ENCODE measurements at places on chromosomes 7 and 10. TPM values are rescaled to one million over a fixed set of nuclear protein-coding genes. Genes with fewer than 3 reads are reported as not detected.

DNA sequence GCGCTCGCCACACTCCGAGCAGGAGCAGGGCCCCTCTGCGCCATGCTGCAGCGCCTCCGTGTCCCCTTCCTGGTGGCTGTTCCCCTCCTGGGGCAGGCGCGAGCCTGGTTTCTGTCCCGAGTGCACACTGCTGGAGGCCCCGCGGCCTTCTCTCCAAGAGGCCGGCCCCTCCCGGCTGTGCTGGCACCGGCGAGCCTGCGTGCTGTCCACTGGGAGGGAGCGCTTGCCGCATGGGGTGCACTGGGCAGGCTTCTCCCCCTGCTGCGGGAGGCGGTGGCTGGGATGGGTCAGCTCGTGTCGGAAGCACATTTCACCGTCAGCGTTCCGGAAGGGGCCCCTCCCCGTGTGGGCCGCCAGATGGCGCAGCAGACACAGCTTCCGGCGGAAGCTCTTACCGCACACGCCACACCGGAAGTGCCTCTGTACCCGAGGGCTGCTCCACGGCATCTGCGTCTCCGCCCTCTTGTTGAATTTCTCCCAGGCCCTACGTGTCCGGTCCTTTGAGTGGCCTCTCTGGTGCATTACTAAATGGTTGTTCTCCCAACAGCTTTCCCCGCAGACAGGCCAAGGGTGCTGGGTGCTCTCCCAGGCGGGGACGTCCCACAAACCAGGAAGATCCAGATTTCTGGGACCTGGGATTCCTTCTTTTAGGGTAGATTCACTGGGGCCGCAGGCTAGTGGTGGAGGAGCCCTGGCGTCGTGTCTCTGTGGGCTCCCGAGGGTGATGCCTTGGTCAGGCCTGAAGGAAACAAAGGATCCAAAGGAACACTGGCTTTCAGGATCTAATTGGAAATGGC lies 18.7 kb downstream of the ZNF786 start:
- no peak for DNase-seq

DNA sequence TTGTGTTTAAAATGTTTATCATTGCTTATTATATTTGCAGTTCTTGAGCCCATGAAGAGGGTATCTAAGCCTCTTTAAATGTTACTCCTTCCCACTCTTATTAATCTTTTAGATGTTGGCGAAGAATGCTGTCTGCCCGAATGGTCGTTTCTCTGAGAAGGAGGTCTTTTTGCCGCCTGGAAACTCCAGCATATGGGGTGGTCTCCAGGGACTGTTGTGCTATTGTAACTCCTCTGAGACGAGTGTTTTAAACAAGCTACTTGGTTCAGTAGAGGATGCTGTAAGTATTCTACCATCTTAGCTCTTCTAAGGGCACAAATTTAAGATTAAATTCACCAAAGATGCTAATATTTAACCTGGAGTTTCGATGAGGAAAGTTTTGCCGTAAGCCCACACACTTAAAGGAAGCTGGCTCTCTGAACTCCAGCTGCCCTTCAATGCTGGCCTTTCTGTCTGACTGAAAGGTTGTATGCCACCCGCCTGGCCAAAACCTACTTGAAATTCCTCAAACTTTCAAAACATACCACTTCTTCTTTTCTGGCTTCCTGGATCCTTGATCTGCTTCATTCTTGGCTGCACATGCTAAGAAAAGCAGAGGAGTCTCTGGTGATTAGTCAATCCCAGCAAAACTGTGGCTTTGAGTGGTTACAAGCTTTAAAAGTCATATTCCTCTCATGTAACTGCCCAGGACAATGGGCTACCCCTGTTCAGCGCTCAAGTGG lies 74.7 kb downstream of the ABCA13 start:
- DNase-seq: no peak

DNA sequence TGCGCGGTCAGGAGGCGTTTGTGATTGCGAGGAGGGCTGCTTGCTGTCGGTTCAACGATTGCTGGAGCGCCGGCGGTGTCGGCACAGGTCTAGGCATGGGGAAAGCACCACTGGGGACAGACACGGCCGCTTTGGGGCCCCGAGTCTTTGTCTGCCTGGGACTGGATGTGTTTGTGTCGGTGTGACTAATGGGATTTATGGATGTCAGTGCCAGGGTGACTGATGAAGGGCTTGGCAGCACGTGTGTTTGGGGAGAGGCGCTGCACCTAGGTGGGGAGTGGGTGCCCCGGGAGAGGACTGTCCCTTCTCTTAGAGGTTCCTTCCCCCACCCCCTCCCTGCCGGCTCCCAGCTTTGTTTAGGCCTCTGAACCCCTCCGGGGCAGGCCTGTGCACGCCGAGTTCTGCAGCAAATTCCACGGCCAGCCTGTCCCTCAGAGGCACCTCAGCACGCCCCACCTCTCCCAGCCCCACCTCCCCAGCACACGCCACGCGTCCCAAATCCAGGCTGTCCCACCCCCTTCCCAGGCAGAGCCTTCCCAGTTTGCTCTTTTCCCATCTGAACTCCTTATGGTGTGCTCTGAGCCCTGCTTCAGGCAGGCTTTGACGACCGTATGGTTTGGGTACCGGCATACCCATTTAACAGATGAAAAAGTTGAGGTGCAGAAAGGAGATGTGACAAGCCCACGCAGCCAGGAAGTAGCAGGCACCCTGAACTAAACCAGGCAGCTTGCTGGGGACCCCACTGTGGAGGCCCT lies 6.4 kb upstream of the TNRC18 start:
- peak; percentile 34 for DNase-seq

- no peak for DNase-seq
Measured at GRCh38 chr10:52394246-52394645, 80.2 kb downstream of the DKK1 start.

DNA sequence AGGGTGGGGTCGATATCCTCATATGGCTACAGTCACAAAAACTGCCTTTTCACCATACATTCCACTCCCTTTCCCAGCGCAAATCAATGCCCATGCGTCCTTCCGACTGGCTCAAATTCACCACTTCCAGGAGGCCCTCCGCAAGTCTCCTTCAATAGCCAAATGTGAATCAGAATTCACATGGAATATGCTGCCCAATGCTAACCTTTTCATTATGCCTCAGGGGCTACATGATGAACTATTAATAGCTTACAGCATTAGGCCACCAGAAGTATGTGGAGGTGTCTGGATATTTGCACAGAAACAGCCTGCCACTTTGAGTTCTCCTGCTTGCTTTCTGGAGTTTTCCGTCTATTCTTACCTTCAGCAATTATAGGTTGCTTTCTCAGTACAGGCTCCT lies 27.7 kb downstream of the RGS10 start:
- no peak for DNase-seq

GRCh38 chr10:49602380-49603023 lies 7.6 kb upstream of the SLC18A3 start:
- no peak for DNase-seq

DNA sequence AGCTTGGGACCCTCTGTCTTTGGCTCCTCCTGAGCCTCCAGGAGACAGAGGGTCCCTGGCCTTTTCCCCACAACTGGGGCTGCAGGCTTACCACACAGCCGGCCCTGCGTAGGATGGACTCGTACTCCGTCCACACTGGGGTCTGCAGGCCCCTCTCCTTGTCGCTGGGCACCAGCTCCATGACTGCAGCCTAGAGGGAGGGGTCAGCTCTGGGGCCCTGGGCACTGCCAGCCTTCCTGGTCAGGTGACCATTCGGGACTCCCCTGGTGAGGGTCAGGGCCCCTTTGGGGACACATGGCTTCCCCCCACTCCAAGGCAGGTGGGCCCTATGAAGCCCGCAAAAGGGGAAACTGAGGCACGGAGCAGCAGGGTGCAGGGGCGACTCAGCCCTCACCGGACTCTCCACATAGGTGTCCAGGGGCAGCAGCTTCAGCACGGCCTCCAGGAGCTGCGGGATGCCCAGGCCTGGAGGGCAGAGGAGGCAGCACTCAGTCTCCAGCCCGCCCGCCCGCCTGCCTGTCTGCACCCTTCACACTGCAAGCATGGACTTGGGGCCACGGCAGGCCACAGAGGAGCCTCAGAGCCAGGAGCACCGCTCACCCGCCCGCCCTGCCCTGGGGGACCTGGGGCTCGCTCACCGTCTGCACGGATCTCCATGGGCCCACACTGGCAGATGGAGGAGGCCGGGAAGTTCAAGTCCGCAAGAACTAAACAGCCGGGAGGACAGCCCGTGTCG lies 1.1 kb downstream of the FUOM start:
- no peak for DNase-seq

- DNase-seq: peak; percentile 82
Measured at GRCh38 chr10:125982260-125982948, 86.0 kb downstream of the FANK1 start.

DNA sequence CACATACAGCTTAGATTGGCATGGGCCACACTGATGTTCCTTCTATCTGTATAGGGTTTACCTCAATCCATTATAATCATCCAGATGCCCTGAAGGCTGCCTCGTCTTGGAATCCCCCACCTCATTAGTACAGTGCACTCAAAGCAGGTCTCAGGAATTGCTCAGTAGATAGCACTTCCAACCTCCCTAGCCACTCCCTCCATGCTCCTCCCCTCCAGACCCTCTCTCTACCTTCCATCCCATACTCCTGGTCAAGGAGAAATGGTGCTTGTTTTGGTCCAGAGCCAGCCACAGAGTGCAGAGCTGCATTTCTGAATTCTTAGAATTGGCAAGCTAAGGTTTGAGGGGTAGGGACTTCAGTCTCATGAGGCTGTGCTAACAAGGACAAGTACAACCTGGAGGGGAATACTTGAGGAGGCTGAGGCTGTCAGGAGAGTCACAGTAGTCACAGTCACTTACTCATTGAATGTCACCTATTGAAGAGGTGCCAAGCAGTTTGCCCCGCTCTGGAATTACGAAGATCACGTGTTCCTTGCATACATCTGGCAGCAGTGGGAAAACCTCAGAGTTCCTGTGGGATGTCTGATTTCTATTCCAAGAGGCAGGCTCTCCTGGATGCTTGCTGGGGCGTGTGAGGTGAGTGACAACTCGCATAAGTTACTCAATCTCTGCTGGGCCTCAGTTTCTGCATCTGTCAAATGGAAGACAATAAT lies 60.7 kb upstream of the ZNF746 start:
- DNase-seq: no peak

DNA sequence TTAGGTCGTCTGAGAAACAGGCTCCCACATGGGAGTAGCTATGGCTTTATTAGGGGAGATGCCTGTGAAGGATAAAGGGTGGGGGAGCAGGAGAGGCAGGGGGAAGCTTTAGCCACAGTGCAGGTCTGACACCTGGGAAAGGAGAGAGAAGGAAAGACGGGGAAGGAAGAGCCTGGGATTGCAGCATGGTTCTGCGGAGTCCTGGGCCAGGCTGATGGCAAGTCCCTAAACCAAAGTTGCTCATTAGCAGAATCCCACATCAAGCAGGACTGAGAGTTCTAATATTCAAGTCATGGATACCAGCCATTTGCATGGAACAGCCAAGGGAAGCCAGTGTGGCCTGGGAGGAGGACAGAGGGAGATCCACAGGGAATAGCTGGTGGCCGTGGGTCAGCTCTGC lies 414.8 kb downstream of the RPS24 start:
- DNase-seq: no peak

DNA sequence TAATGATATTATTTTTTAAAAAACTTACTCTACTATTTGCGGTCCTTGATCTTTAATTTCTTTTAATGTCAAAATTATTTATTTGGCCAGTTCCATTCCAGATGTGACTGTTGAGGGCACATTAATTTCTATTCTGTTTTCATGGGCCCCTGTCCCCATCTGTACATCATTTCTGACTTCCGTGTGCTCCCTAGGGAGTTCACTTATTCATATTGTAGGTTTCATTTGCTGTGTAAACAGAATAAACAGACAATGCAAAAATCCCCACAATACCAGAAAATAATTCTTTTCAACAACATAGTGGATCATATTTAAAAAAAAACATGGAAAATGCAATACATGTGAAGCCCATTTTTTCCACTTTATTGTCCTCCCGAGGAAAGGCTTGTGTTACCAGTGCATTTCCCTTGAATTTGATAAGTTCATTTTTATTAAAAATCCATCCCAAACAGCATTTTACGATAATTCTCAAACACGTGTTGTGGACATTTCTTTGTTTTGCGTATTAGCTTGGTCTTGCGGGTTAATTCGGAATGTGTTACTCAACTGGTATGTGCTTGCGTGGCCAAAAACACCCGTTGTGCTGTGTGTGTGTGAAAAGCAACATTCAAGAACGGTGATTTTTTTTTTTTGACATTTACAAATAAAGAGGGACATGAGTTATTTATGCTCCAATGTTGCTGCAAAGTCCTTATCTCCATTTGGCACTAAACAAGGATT lies 138.4 kb downstream of the MGMT start:
- no peak for DNase-seq

DNA sequence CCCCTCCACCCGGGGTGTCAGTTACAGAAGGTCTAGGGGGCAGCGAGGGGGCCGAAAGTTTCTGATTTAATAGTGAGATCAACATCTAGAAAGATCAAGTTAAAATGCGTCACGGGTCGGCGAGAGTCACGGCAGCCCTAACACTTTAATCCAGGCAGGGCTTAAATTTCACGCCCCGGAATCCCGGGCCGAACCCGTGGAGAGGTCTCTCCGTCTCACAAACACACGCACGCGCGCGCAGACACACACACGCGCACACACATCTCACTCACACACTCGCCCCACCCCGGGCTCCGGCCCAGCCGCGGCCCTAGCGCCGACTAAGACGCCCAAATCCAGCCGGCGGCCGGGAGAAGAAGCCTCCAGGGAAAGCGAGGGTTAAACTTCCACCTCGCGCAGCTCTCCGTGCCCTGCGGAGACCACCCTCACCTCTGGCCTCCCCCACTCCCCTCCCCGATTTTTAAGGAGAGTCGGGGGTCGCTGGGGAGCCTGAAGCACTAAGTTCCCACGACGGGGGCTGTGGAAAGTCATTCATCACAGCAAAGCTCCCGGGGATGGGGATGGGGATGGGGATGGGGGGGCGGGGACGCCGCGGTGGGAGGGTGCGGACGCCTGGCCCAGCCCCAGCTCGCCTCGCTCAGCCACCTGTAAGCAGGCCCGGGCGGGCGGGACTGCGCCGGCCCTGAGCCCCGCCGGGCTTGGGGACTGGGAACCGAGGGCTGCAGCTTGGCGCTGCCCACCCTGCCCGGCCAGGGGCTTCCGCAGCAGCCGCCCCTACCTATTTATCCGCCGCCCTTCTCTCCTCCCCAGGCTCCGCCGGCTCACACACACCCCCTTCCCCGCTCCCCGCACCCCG lies 1.6 kb downstream of the PDGFA start:
- DNase-seq: no peak

DNA sequence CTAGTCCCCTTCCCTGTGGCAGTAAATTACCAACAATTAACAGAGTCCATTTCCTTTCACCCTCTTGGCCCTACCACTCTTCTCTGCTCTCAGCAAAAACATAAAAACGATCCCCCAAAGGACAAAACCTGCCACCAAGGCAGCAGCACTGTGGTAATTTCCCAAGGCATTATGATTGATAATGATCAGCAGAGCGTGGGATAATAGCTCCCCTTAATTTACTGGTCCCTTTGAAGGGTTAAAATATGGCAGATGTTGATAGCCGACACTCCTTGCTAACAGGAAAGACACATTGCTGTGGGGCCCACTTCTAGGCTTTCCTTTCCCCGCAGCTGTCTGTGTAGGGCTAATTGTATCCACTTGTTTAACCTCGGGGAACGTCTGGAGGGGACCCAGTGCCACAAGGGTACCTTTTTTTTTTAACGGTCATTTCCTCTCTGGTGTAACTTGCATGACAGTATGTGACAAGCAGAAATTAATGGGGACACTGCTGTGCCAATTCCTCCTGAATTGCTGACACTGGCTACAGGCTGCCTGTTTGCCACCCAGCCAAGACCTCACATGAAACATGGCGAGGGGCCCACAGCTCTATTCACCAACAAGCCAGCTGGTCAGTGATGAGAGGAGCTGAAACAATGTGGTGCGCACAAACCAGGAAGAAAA lies 81.3 kb downstream of the CDK6 start:
- DNase-seq: no peak

EN2 gene
- polyA plus RNA-seq: not detected

NUP205 gene
- 75.2 TPM for polyA plus RNA-seq

MYPN gene
- polyA plus RNA-seq: 0.06 TPM

AUTS2 gene
- 103 TPM for polyA plus RNA-seq

All from right lung (tissue), 10 donors.